GM10248 (cell line): ENCODE measurements at places on chromosomes 12 and 14.

DNA sequence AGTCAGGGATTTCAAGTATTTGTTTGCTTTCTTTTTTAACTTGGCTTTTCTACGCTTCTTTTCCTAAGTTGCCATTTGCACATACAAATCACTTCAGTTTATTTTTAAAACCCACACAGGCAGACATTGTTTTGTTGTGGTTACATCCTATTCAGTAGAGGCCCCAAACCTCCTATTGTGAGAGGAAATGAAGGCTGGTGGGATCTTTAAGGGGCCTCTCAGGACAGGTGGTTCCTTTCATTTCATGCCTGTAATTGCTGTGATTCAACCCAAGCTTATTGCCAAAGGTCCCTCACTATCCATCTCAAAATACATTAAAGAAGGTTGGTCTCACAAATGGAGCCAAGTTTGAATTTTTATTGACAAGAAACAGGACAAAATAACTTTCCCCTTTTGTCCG lies 257.1 kb downstream of the ADAMTS20 start:
- no peak for DNase-seq

- no peak for DNase-seq
These were observed 302.6 kb downstream of the SNAPC1 start for GRCh38 chr14:62064751-62065323.

DNA sequence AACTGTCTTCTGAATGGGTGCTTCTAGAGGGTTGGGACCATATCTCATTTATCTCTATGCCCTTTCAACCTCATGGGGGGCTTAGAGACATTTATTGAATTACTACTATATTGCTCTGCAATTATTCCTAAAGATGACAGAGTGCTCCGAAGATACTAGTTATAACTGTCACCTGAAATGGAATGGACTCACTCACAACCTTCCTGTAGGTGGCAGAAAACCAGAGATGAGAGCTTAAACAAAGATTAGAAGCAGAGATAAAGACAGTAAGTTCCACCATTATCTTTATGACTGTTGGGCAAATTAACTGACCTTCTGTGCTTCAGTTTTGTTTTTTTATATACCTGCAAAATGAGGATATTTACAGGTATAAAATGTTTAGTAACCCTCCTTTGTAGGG lies 31.5 kb upstream of the GTF2A1 start:
- no peak for DNase-seq

- DNase-seq = no peak
These were observed 23.9 kb downstream of the IFNG-AS1 start for GRCh38 chr12:68013181-68013580.

- DNase-seq = no peak
These were observed 644.2 kb downstream of the NOVA1 start for GRCh38 chr14:25953532-25954139.

DNA sequence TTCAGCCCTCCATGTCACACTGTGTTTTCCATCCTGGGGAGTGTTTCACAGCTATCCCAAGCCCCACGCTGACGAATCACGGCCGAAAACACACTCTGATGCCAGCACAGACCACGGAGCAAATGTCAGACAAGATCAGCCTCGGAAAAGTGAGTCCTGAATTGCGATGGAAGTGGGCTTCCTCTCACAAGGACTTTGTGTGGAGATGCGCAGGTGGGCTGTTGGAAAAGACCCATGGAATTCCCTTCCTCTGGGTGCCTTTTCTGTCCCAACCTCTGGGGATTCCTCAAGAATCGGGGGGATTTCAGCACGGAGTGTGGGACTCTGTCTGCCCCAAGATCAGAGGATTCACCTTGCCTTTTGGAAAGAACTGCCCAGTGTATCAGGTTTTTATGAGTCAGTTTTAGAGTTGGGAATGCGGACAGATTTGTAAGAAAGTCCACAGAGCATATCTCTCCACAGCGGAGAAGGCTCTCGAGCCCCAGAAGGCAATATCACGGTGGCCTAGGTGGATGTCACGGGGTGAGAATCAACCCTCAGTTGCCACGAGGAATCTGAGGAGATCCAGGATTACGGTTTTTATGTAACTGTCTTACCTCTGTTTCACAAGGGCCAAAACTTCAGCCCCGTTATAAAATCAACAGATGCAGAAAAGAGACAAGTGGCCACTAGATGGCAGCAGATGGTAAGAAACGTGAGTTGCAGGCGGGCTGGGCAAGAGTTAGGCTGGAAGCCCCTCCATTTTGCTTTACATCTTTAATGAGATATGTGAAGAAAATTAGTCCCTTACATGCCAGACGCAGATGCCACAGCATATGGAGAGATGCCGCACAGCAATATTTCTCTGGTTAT lies 201.9 kb downstream of the DAD1 start:
- peak; percentile 79 for DNase-seq

DNA sequence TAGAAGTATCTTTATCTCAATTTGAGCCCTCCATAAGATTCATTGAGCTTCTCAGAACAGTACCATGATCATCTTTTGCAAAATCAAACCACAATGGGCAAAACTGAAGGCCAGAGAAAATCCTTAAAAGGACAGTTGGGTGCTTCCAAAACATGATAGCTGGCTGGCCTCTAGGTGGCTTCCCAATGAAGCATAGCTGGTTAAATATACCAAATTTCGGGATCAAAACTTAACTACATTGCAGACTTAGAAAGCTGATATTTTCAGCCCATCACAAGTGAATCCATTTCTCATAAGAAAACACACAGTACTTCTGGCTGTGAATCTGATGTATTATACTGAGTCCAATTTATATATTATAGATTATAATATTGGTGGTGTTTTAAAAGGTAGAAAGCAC lies 15.3 kb upstream of the PIK3C2G start:
- no peak for DNase-seq

GRCh38 chr12:97556302-97556779 lies 93.7 kb downstream of the RMST start:
- no peak for DNase-seq

GRCh38 chr12:121246893-121247557 lies 37.1 kb downstream of the P2RX4 start:
- DNase-seq = no peak

GRCh38 chr12:50111693-50112455 lies at the start of gene COX14:
Gene COX14, plus strand, starts transcription at chr12:50112236. Its CDS starts 7,808 bp downstream, at chr12:50120044.
- peak; percentile 96 for DNase-seq

DNA sequence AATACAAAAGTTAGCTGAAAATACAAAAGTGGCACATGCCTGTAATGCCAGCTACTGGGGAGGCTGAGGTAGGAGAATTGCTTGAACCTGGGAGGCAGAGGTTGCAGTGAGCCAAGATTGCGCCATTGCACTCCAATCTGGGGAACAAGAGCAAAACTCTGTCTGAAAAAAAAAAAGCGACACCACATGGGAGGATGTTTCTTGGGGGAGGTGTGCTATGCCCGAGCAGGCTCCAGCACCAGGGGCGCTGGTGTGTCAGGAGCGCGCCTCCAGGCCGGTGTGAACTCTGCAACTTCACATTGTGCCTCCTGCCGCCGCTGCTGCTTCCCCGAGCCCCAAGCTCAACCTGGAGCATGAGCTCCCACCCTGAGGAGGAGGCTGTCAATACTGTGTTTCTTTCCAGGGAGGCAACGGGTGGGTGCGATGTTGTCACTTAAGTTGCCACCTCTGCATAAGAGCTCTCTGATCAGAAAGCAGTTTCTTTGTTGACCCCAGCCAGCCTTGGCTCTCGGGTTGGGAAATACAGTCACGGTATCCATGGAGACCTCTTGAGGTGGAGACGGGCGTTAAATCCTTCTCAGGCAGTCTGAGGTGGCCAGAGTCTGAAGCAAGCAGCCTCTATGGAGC lies 18.9 kb downstream of the DEGS2 start:
- DNase-seq = no peak

GRCh38 chr14:50741567-50741966 lies 73.5 kb upstream of the SAV1 start:
- no peak for DNase-seq

DNA sequence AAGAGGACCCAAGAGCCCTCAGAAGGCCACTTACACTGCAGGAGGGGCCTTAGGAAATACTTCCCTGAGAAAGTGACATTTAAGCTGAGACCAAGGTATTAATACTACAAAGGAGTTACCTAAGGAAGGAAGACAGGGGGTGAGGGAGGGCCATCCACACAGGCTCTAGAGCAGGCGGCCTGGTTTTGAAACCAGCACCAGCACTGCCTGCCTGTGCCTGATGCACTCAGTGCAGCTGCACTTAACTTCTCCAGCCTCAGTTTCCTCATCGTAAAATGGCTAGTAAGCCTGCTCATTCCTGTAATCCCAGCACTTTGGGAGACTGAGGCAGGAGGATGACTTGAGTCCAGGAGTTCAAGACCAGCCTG lies 45.5 kb upstream of the PLEKHG6 start:
- no peak for DNase-seq

- no peak for DNase-seq
These were observed 24.1 kb upstream of the CRADD start for GRCh38 chr12:93653079-93653478.

DNA sequence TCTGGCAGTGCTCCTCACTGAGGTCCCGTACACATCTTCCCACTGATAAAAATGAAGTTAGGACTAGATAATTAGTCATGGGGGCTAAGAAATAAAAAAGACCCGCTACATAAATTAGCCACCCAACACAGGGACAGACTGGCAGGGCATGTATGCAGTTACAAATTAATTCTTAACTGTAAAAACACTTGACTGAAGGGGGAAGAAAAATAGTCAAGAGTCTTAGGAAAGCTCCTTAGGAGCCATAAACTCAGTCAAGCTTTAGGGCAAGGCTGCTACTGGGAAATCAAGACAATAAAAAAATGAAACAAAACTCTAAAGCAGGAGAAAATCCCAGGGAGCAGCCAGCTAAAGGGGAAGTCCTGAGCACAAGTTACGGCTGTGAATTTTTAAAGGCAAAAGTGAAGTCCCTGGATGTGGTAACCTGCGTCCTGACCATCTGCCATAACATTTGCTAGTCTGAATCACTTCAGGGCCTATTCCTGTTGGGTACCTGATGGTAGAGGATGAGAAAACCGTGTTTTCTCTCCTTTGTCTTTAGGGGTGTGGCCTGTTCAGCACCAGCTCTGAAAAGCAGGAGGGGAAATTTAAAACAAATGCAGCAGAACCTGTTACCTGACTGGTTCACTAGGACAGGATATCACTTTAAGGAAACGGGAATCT lies 7.5 kb upstream of the NPFF start:
- DNase-seq = no peak

DNA sequence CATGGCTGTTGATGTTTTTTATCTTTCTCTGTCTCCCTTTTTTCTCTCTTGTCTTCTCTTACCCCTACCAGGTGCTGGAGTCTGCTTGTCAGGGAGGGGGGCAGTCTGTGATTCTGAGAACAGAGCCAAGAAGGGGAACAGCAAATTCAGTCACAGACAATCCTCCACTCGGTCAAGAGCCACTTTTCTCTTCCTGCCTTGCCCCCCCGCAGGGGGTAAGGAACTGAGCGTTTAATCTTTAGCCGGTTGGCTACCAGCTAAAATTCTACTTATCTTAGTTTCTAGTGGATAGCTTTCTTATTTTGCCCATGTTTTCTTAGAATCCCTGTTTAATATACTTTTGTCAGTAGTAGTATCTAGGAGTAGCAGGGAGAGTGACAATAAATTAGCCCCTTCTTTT lies 1.9 kb downstream of the RIMKLB start:
- DNase-seq = no peak

DNA sequence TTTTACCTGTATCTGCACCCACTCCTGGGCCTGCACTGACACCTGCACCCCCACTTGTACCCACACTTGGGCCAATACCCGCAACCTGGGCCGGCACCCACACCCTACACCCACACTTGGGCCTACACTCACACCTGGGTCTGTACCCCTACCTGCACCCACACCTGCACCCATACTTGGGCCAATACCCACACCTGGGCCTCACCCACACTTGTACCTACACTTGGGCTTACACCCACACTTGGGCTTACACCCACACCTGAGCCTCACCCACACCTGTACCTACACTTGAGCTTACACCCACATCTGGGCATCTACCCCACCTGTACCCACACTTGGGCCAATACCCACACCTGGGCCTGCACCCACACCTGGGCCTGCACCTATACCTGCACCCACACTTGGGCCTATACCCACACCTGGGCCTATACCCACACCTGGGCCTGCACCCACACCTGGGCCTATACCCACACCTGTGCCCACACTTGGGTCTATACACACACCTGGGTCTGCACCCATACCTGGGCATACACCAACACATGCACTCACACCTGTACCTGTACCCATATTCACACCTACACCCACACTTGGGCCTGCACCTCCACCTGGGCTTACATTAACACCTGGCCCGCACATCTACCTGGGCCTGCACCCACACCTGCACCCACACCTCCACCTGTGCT lies 39.2 kb downstream of the DAO start:
- DNase-seq = no peak

DNA sequence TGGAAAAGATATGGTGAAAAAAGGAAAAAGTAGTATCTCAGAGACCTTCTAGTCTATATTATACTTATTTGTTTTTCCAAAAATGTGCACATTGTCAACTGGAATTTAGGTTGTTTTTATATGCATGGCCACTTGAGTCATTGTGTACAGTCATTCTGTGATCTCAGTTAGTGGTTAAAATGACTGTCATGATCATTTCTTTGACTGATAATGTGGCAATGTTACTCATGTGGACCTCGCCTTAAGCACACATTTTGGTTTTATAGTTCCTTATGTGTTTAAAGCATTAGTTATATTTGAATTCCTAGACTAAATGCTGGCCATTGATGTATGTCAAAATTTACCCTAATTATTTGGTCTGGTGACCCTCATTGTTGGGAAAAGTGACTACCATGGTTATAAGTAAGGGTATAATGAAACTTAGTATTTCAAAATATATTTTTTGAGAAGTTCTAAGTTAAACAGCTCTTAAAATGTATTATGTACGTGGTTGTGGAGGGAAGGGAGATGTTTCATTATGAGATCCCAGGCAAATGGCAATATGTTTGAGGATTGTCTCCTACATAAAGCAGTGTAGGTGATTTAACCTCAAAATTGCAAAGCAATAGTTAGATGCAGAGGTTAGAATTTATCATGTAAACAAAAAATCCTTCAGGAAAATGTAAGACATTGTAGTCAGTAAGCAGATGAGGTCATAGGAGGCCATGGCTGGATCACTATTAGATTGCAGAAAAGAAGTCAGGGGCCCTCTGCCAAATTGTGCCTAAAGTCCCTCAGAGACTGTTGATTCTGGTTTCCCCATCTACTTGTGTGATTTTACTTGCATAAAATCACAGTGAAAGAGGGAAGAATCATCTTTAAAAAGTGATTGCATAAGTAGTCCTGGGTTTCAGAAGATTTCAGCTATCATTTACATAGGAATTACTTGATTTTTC lies 17.5 kb downstream of the PNMA1 start:
- peak; percentile 69 for DNase-seq

- no peak for DNase-seq
These were observed 67.1 kb downstream of the DUSP16 start for GRCh38 chr12:12495536-12495935.

DNA sequence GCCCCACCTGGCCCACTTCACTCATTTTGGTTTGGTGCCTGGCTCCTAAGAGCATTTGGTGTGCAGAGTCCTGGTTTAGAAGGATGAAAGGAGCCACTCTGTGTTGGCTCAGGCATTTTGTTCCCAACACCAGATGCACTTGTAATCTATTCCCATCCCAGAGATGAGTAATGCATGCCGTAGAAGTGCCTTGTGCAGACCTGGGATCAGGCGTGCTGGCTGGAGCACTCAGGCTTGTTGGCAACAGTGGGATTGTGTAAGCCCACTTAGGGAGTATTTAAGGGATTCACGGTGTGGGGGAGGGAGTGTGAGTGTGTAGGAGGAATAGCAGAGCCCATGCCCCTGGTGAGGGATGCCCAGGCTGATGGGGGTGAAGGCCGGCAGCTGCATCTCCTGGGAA lies 501.5 kb upstream of the TBX3 start:
- no peak for DNase-seq
